Suprapubic skin (tissue), 4 donors: ENCODE measurements at places on chromosomes 4 and X.

DNA sequence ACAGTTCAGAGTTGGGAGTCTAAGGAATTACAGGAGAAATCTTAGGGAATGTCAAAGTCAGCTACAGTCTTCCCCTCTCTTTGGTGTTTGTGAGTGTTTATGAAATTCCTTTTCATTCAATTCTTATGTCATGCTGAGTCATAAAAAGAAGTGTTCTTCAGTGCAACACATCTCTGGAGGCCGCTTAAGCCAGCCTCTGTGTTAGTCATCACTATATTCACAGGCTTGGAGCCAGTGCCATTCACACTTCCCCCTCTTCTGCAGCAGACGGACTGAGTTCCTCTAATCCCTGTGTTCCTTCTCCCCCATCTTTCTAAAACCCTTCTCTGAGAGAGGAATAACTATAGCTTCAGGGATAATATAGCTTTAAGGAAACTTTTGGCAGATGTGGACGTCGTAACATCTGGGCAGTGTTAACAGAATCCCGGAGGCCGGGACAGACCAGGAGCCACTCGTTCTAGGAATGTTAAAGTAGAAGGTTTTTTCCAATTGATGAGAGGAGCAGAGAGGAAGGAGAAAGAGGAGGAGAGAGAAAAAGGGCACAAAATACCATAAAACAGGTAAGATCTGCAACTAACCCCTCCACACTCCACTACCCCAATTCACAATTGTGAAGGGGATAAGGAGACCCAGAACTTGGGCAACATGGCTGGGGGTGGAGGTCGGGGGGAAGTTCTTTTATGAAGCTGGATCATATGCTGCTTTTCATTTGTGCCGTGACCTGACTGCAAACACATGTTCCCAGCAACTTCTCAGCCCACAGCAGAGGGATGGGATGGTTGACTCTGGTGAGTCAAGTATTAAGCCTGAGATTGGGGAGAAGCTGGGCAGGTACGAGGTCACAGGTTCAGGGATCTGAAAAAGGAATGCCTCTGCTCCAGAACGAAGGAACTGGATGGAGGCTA lies at the start of gene SRPX2:
SRPX2 (plus strand) TSS at position 244 of the 905 bp plus-strand sequence. CDS start 2,124 bp downstream, outside the sequence.
- DNase-seq: no peak

DNA sequence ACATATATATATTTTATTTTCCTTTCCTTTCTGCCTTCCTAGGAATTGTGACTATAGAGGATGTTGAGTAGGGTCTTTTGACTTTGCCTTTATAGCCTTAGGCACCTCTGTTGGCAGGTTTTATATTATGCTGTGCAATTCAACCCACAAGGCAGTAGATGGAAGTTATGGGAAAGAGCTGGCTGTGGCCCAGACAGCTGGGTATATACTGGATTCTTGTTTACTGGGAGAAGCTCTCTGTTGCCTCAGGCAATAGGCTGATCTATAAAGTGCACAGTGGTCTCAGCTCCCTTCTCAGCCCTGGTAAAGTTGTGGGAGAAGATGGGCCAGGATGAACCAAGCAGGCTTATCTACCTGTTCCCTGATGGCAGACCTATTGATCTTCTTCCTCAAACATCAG lies 342.0 kb downstream of the GBA3 start:
- DNase-seq: no peak

GRCh38 chrX:104254442-104255115 lies at the start of gene ESX1:
Gene ESX1, minus strand, starts transcription at chrX:104254933. Its CDS starts 84 bp downstream, at chrX:104254849.
- no peak for DNase-seq

DNA sequence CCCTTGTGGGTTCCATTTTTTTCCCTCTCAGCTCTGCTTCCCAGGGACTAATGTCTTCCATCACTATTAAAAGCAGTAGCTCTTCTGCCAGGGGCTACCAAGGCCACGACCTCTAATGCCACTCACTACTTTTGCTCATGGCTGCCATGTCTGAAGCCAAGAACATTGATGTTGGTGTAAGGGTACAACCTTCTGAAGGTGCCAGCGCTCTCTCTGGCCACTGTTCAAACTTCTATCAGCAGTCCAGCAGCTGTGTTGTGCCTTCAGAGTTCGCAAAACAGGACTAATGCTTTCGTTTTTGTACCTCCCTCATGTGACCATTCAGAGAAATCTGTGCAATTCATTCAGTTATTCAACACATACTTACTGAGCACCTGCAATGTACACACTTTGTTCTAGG lies 121.5 kb upstream of the ENPEP start:
- no peak for DNase-seq

- DNase-seq: no peak
Observed at GRCh38 chr4:13543032-13543838, 1.1 kb downstream of the NKX3-2 start.

DNA sequence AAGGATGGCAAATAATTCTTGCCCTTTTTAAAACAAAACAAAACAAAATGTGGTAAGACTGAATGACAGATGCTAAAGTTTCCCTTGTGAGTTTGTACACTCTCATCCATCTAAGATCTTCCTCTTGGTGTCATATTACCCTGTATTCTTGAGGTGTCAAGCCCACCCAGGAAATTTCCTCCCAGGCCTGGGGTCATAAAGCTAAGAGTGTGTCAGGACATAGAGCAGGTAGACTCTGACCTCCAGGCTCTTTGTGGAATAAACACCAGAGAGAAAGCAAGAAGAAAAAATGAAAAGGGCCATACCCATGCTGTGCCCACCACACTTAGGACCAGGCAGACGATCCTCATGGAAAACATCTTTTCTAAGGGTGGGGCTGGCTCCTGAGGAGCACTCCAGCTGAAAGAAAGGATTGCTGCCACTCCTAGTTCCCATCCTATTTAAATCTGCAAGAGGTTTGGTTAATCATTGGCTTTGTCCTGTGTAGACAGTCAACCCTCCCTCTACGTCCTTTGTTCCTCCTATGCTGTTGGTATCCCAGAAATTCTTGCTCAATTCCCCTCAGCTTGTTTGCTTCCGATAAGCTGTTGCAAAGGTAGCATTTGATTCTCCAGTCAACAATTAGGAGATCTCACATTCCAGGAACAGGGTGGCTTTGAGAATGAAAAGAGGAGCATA lies at the start of gene FGA:
FGA (minus strand) TSS at position 414 of the 678 bp plus-strand sequence; CDS start at position 359, 55 bp downstream.
- no peak for DNase-seq

DNA sequence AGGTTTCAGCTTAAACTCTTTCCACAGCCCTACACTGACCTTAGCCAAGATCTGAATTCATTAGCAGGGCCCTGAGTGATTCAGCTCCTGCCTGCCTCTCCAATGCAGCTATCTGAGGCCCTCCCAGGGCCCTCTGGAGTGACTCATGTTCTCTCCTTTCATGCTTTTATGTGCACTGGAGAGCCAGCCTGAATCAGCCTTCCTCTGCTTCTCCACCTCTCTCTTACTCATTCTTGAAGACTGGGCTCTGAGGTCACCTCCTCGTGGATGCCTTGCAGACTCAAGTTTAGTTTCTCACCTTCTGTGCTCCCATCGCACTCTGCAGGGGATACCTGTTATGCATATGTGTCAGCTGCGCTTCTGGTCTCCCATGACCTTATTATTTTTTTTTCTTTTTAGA lies 3.1 kb upstream of the OCIAD2 start:
- no peak for DNase-seq

DNA sequence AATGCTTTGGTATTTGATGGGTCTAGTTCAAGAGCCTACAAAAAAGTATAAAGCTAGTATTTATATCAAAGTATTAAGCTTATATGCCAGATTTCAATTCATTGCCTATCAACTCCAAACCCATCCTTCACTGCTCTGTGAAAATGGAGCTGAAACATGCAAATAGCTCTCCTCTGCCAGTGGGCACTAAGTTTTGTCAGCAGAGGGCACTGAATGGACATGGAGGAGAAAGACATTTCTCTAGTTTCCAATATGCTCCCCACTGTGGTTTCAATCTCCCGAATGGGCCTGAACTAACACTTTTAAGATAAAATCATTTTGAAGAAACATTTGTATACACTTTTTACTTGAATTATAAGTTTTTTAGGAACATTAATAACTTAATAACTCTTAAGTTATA lies 12.4 kb downstream of the PPID start:
- no peak for DNase-seq

- no peak for DNase-seq
Observed at GRCh38 chrX:145041486-145041885, 205.8 kb upstream of the SPANXN1 start.

GRCh38 chr4:42750091-42750490 lies 93.2 kb upstream of the ATP8A1 start:
- no peak for DNase-seq

DNA sequence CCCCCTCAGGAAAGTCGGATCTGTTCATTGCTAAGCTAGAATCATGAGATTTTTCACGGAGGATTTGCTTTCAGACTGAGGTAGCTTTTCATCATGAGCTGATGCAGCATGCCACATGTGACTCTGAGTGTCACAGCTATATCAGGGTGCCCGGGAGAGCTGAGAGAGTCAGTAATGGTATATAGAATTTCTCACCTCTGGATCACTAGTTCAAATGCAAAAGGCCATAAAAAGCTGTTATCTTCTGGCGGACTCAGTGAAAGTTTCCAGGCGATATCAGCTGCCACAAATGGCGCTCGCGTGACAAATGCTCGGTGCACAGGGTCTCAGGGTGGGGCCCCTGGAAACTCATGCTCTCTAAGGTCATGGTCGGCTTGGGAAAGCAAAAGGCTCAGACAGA lies 150.1 kb downstream of the DHX15 start:
- no peak for DNase-seq

- DNase-seq: no peak
Observed at GRCh38 chrX:40383969-40384368, 196.8 kb upstream of the ATP6AP2 start.

GRCh38 chrX:101550362-101550750 lies at the start of gene ARMCX1:
Gene ARMCX1, plus strand, starts transcription at chrX:101550547. Its CDS starts 2,384 bp downstream, at chrX:101552931.
- peak; percentile 83 for DNase-seq
